H4 (cell line): ENCODE measurements at places on chromosomes 6 and 20. TPM values are rescaled to one million over a fixed set of nuclear protein-coding genes. Genes with fewer than 3 reads are reported as not detected.

NR2E1 gene
- total RNA-seq = 0.39 and 0.51 TPM in 2 replicates

RAET1L gene
- 0.14 TPM in 1 of 2 replicates, not detected in the other for total RNA-seq

ARFRP1 gene
- total RNA-seq = 24.6 and 36.0 TPM in 2 replicates

PROKR2 gene
- total RNA-seq = not detected in 2 replicates

UQCC2 gene
- total RNA-seq = 55.1 and 86.8 TPM in 2 replicates

ACTR5 gene
- total RNA-seq = 5.9 and 10.3 TPM in 2 replicates

RCAN2 gene
- total RNA-seq = 0.43 and 1.0 TPM in 2 replicates

CFB gene
- 1.5 and 4.3 TPM in 2 replicates for total RNA-seq

ARFGEF3 gene
- 0.10 and 0.23 TPM in 2 replicates for total RNA-seq

COL12A1 gene
- total RNA-seq = 247 and 272 TPM in 2 replicates

NKX2-4 gene
- 1.1 and 1.8 TPM in 2 replicates for total RNA-seq

SIGLEC1 gene
- 0.02 TPM in 1 of 2 replicates, not detected in the other for total RNA-seq

SIM1 gene
- 0.02 TPM in 1 of 2 replicates, not detected in the other for total RNA-seq

DEFB129 gene
- not detected in 2 replicates for total RNA-seq

MEP1A gene
- total RNA-seq = 0.08 TPM in 1 of 2 replicates, not detected in the other

TDRD6 gene
- total RNA-seq = 0.70 TPM in 1 of 2 replicates, not detected in the other

RAB32 gene
- total RNA-seq = 88.3 and 93.1 TPM in 2 replicates

FKBP1C gene
- 0.14 and 0.15 TPM in 2 replicates for total RNA-seq

AGER gene
- 0.41 TPM in 1 of 2 replicates, not detected in the other for total RNA-seq

BPIFA1 gene
- total RNA-seq = not detected in 2 replicates

BTN1A1 gene
- not detected in 2 replicates for total RNA-seq

TRIM10 gene
- total RNA-seq = not detected in 2 replicates

SAMD10 gene
- total RNA-seq = not detected in 2 replicates

FNDC11 gene
- not detected in 2 replicates for total RNA-seq

AFDN gene
- total RNA-seq = 11.4 and 13.5 TPM in 2 replicates

LPA gene
- not detected in 2 replicates for total RNA-seq

PARD6B gene
- total RNA-seq = 1.6 and 3.3 TPM in 2 replicates

HRH3 gene
- total RNA-seq = not detected in 2 replicates

NQO2 gene
- total RNA-seq = 119 and 124 TPM in 2 replicates

LY6G6D gene
- total RNA-seq = not detected in 2 replicates

NOX3 gene
- not detected in 2 replicates for total RNA-seq

UNC5CL gene
- 0.25 and 0.27 TPM in 2 replicates for total RNA-seq

KHDRBS2 gene
- total RNA-seq = not detected in 2 replicates

LY6G6F gene
- total RNA-seq = not detected in 2 replicates

SAMD3 gene
- not detected in 2 replicates for total RNA-seq

NXT1 gene
- total RNA-seq = 62.8 and 66.8 TPM in 2 replicates

RBL1 gene
- total RNA-seq = 6.8 and 7.6 TPM in 2 replicates

HSPA12B gene
- total RNA-seq = 0.12 TPM in 1 of 2 replicates, not detected in the other

HLA-DRA gene
- 0.53 and 3.3 TPM in 2 replicates for total RNA-seq

FNDC1 gene
- total RNA-seq = 0.04 and 0.31 TPM in 2 replicates

SGK2 gene
- 0.23 TPM in 1 of 2 replicates, not detected in the other for total RNA-seq

PPP1R3D gene
- 1.2 and 2.8 TPM in 2 replicates for total RNA-seq

LHFPL5 gene
- not detected in 2 replicates for total RNA-seq

DTD1 gene
- total RNA-seq = 78.0 and 108 TPM in 2 replicates

ARMC12 gene
- 0.33 TPM in 1 of 2 replicates, not detected in the other for total RNA-seq

TNFRSF6B gene
- 0.10 and 0.39 TPM in 2 replicates for total RNA-seq
